Forelimb muscle (tissue), 1 donor: ENCODE measurements at places on chromosomes 2 and 18.

DNA sequence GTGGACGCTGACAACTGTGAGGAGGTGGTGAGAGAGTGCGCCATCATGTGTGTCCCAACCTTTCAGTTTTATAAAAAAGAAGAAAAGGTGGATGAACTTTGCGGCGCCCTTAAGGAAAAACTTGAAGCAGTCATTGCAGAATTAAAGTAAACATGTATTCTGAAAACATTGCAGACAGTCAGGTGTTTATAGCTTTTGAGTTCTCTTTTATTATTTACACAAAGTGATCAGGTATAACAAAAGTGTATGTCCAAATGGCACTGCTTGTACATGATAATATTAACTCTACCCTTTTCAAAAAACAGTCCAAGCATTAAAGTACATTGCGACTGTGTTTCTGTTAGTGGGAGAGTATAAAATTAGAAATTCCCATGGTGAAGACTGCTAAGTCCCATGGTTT lies 2.2 kb downstream of the TXNDC2 start:
- no peak for DNase-seq

- DNase-seq: no peak
Measured at GRCh38 chr2:64700133-64700809, 46.6 kb upstream of the SERTAD2 start.

DNA sequence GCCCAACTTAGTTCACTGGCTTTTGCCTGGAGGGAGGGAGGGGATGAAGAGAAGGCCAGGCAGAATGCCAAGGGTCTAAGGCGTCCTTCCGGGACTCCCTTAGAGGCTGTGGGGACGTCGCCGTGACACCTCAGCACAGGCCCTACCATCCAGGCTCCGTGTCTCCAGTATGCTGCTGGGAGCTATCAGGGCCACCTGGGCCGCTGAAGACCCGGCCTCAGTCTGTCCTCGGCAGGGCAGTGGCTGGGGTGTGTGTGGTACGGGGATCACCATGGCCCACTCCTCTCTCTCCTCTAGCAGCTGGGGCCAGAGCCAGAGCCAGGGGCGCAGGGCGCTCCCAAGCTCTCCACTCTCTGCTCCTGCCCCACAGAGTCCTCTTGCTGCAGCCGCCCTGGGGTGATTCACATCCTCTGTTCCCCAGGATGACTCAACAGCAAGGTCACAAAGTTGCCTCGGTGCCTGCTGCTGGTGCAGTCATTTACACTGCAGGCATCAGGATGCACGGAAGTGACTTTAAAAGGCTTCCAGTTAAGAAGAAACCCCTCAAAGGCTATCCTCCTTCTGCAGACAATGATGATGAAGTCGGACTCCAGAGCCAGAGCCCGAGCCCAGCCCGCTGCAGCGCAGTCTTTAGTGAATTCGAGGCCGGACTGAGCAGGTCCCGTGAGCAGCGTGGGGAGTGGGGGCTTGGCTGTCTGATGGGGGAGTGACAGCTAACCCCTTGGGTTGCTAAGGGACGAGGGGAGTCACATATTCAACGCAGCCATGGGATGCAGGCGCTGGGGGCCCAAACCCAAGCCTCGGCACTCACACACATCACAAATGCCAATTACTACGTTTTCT lies 31.9 kb downstream of the SNORC start:
- no peak for DNase-seq

GRCh38 chr18:34957119-34957863 lies 83.9 kb upstream of the MAPRE2 start:
- no peak for DNase-seq

- no peak for DNase-seq
Measured at GRCh38 chr2:136025057-136025973, 39.9 kb upstream of the DARS1 start.

- no peak for DNase-seq
Measured at GRCh38 chr18:58538604-58539386, 90.1 kb downstream of the ALPK2 start.

- DNase-seq: peak; percentile 72
Measured at GRCh38 chr2:127064642-127065250, 42.2 kb downstream of the BIN1 start.

DNA sequence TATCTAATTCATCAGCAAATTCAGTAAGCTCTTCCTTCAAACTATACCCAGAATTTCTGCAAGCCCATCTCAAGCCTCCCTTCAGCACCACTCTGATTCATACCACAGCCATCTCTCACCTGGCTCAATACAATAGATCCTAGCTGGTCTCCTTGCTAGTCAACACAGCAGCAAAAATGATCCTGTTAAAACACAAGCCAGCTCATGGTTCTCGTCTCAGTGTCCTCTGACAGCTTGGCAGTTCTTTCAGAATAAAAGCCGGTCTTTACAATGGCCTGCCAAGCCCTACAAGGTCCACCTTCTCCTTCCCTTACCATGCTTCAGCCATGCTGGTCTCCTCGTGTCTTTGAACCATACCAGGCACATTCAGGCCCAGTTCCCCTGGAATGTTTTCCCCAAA lies 296.9 kb upstream of the RND3 start:
- DNase-seq: no peak

GRCh38 chr2:143355870-143356269 lies 226.7 kb downstream of the ARHGAP15 start:
- no peak for DNase-seq

- DNase-seq: no peak
Measured at GRCh38 chr2:234958311-234958710, 6.5 kb downstream of the SH3BP4 start.

GRCh38 chr18:78972930-78973331 lies 6.7 kb upstream of the SALL3 start:
- no peak for DNase-seq

GRCh38 chr2:233098618-233099017 lies 38.5 kb downstream of the INPP5D start:
- DNase-seq: no peak

DNA sequence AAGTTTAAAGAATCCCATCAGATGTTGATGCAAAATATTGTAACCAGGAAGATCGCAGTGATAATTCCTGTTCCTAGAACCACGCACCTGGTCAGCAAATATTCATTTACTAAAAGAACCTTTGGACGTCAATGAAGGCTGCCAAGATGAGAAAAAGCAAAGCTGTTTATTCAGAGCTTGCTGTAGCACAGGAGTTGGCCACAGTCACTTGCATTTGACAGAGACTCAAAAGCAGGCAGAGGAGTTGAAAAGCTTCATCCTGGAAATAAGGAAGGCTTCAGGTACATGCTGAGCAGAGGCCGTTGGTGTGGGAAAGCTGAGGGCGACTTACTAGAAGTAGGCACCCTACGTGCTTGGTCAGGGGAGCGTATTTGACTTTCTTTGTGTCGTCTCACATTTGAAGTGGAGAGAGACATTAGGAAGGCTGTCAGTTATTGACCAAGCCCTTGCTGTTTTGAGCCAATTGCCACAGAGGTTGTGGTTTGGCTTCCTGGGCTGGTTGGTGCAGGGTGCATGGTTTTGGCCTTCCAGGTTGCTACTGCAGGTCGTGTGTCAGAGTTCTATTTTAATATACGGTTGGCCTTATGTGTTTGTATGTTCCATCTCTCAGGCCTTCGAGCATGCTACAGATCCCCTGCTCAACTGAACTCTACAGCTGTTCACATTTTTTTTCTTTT lies 289.6 kb downstream of the METTL4 start:
- no peak for DNase-seq

GRCh38 chr2:217049956-217050355 lies 190.1 kb upstream of the TNP1 start:
- peak; percentile 77 for DNase-seq

DNA sequence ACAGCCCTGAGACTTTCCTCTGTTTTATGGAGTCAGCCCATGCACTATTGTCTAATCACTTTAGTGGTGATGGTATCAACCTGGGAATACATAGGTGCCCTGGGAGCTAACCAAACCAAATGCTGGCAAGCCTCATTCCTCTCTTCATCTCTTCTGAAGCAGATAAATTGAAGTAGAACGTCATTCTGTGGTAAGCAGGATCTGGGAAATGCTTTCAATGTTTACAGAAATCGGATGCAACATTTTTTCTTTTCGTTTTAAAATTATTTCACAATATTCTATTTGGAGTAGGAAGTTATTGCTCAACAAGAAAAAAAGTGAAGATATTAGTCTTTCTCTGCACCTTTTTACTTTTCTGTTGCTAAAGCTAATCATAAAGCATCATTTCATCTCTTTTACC lies 114.2 kb downstream of the RBMS1 start:
- DNase-seq: no peak

DNA sequence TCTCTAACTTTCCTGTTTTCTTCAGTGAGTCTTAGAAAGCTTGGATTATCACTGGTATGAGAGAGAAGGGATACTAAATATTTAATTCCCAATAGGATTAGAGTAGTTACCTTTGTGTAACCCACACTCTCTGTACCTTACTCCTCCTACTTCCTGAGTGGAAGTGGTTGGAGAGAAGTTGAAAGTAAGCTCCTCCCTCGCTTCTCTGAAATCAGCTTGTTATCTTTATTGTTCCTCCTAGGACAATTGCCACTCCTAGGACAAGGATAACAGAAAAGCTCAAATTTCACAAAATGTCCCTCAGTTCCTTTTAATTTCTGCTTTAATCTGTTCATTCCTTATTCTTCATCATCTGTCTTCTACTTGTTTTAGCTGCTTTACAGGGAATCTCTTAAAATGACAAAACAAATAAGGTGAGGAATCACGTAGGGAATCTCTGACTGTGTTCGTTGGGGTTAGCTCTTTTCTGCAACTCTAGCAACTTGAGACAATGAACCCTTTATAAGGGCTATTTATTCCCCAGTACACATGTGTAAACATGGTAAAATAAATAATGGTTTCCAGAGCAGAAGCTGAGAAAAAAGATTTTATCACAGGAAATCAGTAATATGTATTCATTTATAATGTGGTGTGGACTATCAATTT lies 8.6 kb downstream of the ITPRID2 start:
- no peak for DNase-seq
